Globus pallidus (tissue), 1 donor: ENCODE measurements at places on chromosomes 11 and 22.

GRCh38 chr22:27982630-27983180, 63.6 kb upstream of the PITPNB start:
- no peak for DNase-seq

DNA sequence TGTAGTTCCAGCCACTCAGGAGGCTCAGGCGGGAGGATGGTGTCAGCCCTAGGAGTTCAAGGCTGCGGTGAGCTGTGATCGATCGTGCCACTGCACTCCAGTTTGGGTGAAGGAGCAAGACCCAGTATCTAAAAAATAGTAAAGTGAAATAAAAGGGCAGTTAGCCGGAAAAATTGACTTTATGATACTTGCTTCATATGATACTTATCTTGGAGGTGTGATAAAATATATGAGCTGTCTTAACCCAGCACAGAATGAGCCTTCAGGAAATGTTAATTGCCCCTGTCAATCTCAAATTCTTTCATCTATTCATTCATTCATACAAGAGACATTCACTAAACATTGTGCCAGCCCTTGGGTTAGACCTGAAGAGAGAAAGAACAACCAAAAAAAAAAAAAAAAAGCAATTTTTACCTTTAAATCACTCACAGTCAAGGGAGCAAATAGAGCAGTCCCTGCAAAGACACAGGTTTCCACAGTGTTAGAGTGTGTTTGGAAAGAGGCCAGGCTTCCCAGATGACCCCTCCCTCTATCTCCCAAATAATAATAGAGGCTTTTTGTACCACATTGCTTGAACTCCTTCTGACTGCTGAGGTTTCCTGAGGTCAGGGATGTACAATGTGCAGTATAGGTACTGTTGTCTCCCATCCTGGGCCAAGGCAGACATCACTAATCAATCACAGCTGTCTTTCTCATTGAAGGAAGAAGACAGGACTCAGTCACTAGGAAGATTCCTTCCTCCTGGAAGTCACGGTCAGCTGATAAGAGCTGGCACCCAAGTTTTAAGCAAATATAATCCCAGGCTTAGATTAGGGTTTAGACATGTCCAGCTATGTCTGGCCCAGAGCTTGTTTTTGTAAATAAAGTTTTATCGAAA, 454.6 kb downstream of the MIAT start:
- DNase-seq, result no peak

- no peak for DNase-seq
These were observed 12.6 kb downstream of the JAML start for GRCh38 chr11:118212131-118212725.

DNA sequence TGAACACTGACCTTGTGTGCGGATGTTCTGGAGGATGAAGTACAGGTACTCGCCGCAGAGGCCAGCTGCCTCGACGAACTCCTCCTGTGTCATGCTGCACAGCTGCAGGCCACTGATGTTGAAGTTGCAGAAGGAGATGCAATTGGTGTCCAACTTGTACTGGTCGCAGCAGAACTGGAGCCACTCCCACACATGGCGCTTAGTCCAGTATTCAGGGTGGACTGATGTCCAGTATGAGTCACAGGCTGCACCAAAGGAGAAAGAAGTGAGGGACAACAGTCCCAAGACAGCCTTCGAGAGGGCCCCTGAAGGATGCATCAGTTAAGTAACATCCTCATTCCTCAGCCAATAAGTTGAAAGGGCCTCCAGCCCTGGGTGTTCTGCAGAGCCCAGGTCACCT, 20.1 kb downstream of the ELF5 start:
- DNase-seq, result no peak

GRCh38 chr11:33214187-33214586, 43.0 kb upstream of the HIPK3 start:
- no peak for DNase-seq

DNA sequence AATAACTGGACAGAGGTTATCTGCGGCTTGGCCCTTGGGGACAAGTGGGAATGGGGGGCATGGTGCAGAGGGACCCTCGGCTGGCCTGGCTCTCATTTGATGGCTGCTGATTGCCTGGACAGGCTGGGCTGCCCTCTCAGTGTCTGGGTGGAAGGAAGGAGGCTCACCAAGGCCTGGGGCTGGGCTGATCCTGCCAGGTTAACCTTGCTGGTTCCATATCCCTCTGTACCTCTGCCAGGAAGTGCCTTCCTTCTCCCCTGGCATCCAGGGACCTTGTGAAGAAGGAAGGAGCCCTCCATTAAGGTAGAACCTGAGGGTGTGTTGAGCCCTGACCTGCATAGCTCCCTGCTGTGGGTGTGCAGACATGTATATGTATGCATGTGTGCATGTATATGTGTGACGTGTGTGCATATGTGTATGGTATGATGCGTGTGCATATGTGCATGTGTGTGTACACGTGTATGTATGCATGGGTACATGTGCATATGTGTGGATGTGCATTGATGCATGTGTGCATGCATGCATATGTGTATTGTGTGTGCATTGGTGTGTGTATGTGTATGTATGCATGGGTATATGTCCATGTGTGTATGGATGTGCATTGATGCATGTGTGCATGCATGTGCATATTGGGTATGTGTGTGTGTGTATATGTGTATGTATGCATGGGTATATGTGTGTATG, 433.9 kb downstream of the TBC1D22A start:
- DNase-seq, result no peak

DNA sequence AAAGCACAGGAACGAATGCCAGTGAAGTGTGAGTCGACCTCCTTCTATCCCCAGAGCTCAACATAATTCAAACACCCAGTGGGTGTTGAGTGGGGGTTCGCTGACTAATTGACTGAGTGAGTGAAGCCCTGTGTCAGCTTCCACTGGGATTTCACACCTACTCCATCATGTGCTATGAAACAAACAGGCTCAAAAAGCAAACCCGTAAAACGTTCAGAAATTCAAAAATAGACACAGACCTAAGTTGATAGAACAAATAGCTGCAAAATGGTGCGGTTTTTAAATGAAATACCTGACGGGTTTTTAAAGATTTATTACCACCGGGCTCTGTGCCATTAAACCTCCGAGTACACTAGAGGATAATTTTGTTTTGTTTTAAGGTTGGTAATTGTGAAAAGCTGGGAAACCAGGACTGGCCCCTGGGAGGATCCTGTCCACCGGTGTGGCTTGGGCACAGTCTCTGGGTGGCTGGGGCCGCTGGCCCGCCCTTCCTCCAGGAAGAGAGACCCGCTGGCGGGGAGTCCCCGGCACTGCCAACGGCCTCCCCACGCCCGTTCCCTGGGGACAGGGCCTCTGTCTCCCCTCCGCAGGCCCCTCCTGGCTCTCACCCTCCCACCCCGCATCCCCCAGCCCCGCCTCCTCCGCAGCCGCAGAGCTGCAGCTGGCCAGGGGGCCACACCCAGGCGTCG, 13.6 kb downstream of the KCNJ5 start:
- DNase-seq, result no peak

GRCh38 chr11:34585735-34586487, 35.0 kb upstream of the EHF start:
- DNase-seq, result peak; percentile 74

- DNase-seq, result no peak
These were observed 106.2 kb downstream of the RAB38 start for GRCh38 chr11:88068848-88069554.

DNA sequence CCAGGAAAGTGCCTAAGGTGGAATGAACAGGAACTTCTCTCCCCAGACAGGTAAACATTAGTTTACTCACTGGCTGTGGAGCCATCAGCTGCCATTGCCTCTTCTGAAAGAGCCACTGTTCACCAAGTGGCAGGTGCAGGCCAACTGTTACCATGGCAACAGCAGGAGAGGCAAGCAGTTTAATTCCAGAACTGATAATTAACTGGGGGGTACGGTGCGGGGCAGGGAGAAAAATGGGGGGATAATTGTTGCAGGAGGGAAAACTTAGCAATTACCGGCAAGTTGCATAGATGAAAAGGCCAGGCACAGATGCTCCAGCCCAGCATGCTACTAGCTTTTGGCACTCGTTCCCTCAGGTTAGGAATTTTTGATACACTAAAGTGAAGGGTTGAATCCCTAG, 85.1 kb downstream of the TRIM44 start:
- peak; percentile 23 for DNase-seq

DNA sequence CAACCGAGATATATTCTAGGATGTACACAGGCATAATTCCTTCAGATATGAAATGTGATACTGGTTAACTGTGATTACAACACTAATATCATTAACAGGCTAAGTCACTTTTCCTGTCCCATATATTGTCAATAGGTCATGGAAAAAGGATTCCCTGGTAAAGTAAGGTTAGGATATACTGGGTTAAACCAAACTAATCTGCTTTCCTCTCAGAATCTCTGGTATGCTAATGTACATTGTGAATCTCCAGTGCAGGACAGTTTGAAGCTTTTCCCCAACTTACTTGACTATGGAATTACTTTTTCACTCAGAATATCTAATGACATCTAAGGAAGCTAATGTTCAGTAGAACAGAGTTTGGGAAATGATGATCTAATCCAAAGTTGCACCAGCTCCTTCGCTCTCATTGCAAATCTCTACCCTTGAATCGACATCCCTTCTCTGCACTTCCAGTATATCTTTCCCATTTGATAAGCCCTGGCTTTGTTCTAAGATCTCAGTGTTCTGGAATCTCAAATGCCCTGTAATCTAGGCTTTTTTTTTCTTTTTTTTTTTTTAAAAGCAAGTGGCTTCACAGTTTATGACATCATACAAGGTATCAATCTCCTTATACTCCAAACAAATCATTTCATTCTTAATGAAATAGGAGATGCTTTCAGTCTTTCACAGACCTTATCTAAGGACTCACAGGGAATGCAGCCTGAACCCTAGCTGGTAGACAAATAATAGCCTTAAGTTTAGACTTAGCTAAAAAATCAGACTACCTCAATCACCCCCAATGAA, 43.8 kb downstream of the COPB1 start:
- DNase-seq, result no peak

DNA sequence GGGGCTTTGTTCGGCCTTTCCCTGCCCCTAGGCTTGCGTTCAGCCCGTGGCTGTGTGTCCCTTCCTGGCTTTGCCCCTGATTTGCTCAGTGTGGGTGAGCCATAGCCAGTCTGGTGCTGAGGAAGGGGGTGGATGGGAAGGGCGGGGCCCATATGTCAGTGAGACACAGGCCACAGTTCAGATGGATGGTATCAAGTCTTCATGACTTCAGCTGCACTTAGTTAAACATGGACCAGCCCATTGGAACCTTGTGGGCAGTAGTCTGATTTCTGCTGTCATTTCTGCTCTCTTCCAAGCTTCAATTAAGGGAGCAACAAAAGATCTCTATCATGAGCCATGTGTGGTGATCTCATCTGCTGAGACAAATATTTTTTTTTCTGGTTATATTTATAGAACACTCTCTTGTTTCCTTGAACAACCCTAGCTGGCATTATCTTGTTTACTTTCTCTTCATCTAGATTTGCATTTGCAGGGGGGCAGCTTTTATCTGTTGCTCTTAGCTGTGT, 21.6 kb upstream of the PEX26 start:
- peak; percentile 92 for DNase-seq
